ENCODE measurements at places on chromosomes 16 and 17. TPM values are rescaled to one million over a fixed set of nuclear protein-coding genes. Genes with fewer than 3 reads are reported as not detected.

The SRCIN1 gene
- 1.1 TPM for total RNA-seq

The GFER gene
- 24.5 TPM for total RNA-seq

The SYCE1L gene
- total RNA-seq, result 0.81 TPM

The TEX14 gene
- total RNA-seq, result not detected

The CCDC154 gene
- 0.79 TPM for total RNA-seq

DNA sequence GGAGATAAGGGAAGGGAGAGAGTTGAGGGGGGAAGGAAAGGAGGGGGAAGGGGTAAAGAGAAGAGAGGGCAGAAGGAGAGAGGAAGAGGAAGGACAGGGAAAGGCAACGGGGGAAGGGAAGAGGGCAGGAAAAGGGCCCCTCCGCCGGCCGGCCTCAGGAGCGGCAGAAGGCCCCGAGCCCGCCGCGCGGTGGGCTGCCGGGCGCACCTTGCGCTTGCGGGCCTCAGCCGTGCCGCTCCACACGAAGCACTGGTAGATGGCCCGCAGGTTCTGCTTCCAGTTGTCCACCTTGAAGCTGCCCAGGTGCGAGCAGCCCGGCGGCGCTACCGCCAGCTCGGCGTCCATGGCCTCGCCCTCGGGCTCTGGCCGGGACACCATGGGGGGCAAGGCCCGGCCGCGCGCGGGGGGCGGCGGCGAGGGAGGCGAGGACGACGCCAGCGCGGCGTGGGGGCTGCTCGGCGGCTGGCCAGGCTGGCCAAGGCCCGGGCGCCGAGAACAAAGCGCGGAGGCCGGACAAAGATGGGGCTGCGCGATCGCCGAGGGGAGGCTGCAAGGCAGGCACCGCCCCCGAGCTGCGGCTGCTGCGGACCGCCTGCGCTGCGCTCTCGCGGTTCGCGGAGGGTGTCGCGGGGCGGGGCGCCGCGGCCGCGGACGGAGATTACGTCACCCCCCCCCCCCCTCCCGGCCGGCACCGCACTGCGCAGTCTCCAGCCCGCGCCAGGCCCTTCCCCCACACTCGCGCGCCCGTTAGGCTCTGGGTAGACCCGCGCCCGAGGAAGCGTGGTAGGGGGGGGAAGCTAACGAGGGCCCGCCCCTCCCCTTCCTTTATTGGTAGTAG, at the start of gene USP22:
Gene USP22, minus strand, starts transcription at position 554 of the 838 bp plus-strand sequence. Its CDS starts 176 bp downstream, at position 378.
- DNase-seq, result no peak

DNA sequence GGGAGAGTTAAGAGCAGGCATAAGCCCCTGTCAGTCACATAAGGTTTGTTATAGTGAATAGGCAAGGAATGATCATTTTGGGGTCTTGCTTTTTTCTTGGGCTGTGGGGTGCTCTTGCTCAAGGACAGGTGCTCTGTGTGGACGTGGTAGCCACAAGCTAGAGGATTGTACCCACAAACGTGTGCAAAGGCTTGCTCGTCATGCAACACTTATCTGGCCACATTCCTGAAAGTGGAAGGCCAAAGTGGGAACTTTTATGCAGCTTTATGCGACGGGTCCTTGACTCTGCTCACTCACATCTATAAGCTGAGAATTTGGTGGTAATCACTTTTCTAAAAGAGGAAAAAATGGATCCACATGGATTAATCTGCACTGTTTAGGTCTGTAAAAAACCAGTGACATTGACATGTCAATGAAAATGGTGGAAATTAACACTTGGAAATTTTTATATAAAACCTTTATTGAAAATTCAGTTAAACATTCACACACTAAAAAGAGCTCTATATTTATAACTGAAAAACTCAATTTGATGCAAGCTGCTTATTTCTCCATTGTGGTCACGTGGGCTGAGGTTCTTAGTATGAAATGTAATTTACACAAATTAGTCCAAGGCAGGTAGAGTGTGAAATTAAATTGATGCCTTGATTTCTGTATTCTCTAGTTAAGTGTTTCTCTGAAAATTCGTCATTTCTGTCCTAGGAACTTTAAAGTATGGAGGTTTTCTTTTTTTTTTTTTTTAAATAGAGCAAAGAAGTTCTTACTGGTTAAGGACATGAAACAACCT, 162.3 kb downstream of the MSI2 start:
- no peak for DNase-seq

GRCh38 chr16:81531419-81531821, 86.8 kb downstream of the CMIP start:
- DNase-seq, result no peak

DNA sequence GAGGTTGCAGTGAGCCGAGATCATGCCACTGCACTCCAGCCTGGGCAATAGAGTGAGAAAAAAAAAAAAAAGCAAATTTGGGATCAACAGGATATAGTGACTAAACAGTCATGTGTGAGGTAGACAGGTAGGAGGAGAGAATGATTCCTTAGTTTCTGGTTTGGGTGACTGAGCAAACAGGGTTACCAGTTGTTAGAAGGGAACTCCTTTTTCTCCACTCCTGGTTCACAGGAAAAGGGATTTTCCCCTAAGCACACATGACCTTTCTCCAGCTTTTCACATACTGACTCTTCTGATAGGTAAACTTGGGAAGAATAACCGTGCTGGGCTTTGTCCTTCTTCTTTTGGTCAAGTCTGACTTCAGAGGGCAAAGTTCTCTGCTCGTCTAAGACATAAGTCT, 17.3 kb upstream of the WSCD1 start:
- no peak for DNase-seq

GRCh38 chr16:62549875-62550274, 513.6 kb upstream of the CDH8 start:
- DNase-seq, result no peak

GRCh38 chr16:8721336-8722024, 47.1 kb downstream of the ABAT start:
- no peak for DNase-seq

DNA sequence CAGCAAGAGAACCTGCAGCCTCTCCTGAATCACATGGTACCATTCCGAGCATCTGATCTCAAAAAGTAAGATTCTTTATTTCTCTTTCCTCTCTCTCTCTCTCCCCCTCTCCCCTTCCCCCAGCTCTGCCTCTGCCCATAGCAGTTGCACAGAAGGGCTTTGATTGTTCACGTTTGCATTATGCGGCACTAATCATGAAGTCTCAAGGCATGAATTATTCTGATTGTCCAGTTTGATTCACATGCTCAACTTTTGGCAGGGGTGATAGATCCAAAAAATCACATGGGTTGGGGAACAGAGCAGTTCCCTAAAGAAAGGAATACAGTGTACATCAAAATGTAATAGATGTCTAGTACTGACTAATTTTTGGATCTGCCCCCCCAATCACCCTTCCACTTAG, 380.0 kb upstream of the SOX9 start:
- DNase-seq, result no peak

DNA sequence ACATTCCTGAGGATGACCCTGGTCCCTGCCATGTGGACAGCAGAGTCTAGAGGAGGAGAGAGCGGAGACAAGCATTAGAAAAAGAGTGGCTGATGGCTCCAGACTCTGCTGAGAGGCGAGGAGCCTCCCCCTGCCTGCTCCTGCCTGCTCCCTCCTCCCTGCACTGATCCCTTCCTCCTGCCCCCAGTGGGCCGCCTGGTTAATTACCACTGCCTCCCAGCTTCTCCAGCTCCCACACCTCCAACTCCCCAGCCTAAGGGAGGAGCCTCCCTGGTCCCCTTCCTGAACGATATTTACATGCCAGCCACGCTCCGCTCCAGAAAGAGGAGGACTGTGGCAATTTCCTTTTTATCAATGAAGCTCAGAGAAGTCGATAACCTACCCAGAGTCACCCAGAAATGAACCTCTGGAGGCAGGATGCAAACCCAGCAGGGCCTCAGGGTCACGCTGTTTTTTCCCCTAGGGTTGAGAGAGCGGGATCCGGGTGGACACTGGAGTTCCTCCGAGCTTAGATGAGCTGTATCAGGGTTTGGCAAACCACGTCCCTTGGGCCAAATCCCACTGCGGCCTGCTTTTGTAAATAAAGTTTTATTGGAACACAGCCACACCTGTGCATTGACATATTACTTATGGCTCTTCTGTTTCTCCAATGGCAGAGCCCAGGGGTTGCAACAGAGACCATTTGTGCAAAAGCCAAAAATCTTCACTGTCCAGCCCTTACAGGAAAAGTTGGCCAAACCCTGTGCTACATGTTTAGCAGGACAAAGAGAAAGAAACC, 27.1 kb upstream of the JPH3 start:
- no peak for DNase-seq

DNA sequence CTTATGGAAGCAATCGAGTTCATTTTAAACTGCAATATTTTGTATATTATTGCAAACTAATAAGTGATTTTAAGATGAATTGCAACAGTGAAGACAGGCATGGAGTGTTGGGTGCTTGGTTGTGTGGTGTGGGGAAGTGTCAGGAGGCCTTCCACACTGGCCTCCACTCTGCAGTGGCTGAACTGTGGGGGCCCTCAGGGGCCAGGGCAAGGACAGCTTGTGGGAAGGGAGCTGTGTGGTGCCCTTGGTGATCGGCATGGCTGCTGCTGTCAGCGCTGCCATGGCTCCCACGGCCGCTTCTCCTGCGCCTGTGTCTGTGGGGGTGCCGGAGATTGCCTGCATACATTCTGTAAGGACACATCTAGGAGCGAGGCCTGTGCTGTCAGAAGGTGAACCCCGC, 19.2 kb downstream of the TCF25 start:
- DNase-seq, result no peak

DNA sequence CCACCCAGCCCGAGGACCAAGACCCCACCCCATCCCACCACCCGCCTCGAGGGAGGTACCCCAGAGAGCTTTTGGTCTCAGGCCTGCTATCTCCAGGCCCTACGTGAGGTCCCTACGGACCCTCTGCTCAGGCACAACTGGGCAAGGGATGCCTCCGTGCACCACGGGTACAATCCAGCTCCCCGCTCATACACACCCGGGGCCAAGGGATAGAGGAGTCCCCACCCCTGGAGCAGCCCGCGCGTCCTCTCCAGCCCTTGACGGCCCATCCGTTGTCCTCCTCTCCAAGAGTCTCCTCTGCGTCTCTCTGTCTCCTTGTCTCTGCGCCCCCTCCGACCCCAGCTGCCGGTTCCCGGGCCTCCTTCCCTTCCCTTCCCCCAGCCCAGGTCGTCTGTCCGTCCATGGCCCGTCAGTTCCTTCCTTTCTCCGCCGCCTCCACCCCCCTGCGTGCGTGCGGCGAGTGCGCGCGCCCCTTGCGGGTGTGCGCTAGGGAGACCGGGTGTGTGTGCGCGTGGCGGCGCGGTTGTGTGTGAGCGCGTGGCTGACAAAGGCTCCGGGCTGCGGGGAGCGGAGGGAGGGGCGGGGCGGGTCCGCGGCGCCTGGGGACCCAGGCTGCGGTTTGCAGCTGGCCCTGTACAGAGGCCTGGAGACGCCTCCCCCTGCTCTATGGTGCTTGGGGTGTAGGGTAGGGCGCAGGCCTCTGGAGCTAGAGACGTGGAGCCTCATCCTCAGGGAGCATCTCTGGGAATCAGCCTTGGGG, 930 bp downstream of the SPNS2 start:
- DNase-seq, result peak; percentile 42

- no peak for DNase-seq
Observed at GRCh38 chr17:35931794-35932425, 1.3 kb upstream of the RDM1 start.

- DNase-seq, result no peak
Observed at GRCh38 chr17:66807182-66807581, 27.7 kb upstream of the CACNG5 start.

DNA sequence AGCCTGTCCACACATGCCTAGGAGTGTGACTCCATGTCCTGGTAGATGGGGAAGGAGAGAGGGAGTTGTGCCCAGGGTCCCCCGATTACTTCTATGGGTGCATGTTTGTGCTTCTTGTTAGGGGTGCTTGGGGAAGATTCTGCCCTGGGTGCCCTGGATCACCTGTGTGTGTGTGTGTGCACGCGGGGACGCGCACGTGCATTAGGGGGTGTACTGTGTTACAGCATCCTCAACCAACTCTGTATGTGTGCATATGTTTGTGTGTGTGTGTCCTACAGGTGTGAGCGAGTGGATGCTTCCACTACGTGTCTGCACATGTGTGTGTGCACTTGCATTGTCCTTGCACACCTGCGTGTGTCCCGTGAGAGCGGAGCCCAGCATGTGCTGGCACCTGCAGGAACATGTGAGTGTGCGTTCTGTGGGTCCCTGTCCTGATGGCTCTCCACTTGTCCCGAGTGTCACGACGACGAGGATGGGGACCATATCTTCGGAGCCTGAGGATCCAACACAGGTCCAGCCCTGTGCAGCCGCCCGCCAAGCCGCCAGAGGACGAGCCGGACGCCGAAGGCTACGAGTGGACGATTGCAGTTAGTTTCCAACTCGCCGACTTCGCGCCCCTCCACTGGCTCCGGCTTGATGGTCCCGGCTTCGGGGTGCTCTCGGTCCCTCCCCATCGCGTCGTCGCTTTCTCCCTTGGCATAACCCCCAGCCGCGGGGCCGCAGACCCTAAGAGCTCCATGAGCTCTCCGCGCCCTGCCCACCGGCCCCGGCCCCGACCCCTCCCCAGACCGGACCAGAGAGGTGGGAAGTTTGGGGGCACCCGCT, 6.0 kb upstream of the TBC1D3B start:
- DNase-seq, result peak; percentile 52

DNA sequence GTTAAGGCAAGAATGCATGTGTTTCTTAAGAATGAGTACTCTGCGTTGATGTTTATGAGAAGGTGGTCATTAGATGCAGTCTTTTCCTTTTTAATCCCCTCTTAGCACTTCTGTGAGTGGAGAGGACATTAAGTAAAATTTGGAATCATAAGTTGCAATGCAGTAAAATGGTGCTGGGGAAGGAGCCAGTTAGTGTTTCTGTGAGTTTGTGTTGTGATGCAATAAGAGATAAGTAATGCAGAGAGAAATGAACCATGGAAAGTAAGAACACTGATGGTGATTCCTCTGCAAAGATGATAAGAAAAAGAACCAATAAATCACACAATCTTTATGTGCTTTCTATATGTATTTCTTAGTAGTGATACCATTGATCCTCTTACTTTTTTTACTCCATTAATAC, 20.0 kb downstream of the ABHD15 start:
- no peak for DNase-seq

DNA sequence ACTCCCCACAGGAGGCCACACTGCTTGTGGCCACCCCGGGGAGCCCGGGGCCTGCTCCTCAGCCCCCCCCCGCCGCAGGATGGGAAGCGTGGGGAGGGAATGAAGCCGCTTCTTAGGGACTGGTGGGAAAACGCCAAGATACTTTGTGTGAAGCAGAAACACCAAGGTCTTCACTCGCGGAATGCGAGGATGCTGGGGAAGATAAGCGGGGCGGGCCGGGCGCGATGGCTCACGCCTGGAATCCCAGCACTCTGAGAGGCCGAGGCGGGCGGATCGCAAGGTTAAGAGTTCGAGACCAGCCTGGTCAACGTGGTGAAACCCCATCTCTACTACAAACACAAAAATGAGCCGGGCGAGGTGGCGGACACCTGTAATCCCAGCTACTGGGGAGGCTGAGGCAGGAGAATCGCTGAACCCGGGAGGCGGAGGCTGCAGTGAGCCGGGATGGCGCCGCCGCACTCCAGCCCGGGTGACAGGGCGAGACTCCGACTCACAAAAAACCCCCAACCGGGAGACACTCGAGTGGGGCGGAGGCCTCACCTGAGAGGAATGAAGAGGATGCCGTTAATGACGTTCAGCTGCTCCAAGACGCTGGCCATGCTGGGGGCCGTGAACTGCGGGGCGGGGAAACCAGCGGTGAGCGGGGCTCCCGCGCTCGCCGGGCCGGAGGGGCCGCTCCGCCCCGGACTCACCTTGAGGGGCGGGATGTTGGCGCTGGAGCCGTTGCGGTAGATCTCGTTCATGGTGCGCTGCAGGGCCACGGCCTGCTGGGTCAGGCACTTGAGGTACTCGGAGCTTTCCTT, 20.3 kb downstream of the CLUH start:
- peak; percentile 4 for DNase-seq

GRCh38 chr17:29575511-29576213, 7.2 kb downstream of the TP53I13 start:
- DNase-seq, result no peak
